ENCODE measurements at places on chromosomes 4 and X. TPM values are rescaled to one million over a fixed set of nuclear protein-coding genes. Genes with fewer than 3 reads are reported as not detected.

ADH1A gene
- total RNA-seq, result not detected

LDB2 gene
- 6.0 TPM for total RNA-seq

GRCh38 chr4:147428583-147428982 is 52.3 kb upstream of the EDNRA start:
- no peaks in the 10 kb centered on the region for H3K36me3 ChIP-seq
- no peaks in the 10 kb centered on the region for H3K27me3 ChIP-seq
- no peaks in the 10 kb centered on the region for H3K4me1 ChIP-seq
- DNase-seq, result no peak
- H3K4me3 ChIP-seq, result no peak overlapping the region

DNA sequence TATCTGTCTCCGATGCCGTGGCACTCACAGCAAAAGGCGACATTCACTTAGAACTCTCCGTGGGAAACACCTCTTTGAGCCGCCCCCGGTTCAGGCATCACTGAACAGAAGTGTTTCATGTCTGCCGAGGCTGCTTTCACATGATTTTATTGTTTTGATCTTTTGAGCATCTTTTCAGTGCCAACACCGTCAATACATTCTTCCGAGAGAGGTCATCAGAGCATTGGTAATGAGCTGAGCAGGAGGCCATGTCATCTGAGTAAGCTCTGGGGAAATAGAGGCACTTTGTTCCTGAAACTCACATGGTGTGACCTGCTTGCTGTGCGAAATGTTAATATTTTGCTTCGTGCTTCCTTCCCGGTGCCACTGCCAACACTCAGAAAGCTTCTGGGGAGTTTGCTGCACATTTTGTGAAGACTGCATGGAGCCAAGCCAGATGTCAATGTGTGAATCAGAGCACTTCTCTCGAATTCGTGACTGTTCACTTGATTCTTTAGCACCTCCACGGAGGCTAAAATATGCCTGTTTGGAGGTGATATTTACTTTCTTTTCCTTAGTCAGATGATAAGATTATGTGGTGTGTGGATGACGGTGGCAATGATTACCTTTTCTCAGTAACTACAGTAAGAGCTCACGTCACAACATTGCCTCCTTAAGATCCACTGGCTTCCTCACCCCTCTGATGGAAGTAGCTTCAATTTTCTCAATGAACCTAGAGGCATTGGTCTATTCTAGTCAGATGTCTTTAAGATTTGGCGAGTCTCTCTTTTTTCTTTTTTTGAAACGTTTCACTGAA is 222.3 kb upstream of the HS3ST1 start:
- no peaks in the 10 kb centered on the region for H3K4me1 ChIP-seq
- H3K4me3 ChIP-seq, result no peak overlapping the region
- H3K27me3 ChIP-seq, result no peaks in the 10 kb centered on the region
- DNase-seq, result no peak

DNA sequence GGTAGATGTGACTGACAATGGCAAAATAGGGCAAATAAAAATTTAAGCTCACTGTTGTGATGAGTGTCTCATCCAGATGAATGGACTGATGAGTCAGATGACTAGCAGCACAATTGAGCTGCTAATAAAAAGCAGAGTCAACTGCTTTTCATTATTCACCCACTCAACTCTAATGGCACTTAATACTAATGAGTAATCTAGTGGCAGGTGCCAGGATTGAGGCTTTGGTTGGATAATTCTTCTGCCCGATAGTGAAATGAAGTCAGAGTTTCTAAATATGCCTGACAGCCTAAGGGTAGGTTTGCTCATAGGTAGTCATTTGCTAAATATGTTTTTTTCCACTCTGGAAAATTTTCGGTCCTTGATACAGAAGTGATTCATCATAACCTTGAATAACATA is 10.4 kb downstream of the OGT start:
- H3K36me3 ChIP-seq, result no peaks in the 10 kb centered on the region
- no peaks in the 10 kb centered on the region for H3K27me3 ChIP-seq
- H3K27ac ChIP-seq, result no peak overlapping the region
- no peak for DNase-seq
- H3K4me1 ChIP-seq, result no peaks in the 10 kb centered on the region

DNA sequence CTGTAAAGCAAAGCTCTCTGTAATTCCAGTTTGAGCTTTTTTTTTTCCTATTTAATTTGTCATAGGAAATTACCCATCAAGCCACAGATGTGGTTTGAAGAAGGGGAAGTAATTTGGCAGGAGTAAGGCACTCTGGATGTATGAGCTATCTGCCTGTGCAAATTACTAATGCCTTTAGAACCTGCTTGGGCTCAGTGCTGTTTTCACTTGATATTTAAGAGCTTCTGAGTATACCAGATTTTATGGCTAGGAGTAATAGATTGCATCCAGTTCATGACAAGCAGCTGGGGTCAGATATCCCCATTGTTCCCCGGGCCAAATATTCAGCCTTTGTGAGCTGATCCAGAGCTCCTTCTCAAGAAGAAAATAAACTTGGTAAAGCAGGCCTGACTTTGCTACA is 89.1 kb downstream of the DCAF8L2 start:
- H3K4me1 ChIP-seq, result no peaks in the 10 kb centered on the region
- H3K27ac ChIP-seq, result no peak overlapping the region
- H3K4me3 ChIP-seq, result no peak overlapping the region
- DNase-seq, result no peak
- no peaks in the 10 kb centered on the region for H3K27me3 ChIP-seq

NLGN3 gene
- 1.4 TPM for total RNA-seq

DNA sequence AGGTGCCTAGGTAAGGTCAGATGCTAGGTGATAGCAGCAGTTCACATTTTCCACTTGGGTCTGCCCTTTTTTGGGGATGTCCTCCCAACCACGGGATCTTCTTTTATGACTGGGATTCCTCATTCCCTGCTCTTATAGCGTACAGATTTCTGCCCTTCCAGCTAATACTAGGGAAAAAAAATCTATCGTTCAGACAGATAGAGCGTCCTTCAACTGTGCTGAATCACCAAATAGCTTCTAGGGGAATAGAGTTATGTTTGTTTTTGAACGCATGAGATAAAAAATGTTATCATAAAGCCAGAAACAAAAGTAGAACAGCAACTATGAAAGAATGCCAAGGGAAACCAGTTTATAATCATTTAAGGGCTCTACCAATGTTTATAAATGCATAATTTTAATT is 13.0 kb downstream of the RAP2C start:
- H3K27me3 ChIP-seq, result no peaks in the 10 kb centered on the region
- no peaks in the 10 kb centered on the region for H3K4me1 ChIP-seq
- no peaks in the 10 kb centered on the region for H3K36me3 ChIP-seq
- no peak overlapping the region for H3K4me3 ChIP-seq

GRCh38 chr4:182758273-182758672 is 158.9 kb downstream of the DCTD start:
- H3K4me1 ChIP-seq, result no peaks in the 10 kb centered on the region
- H3K27me3 ChIP-seq, result no peaks in the 10 kb centered on the region
- DNase-seq, result no peak
- H3K27ac ChIP-seq, result no peak overlapping the region
- no peaks in the 10 kb centered on the region for H3K36me3 ChIP-seq

GRCh38 chrX:153983321-153983801 is 10.8 kb downstream of the TMEM187 start:
- H3K4me3 ChIP-seq, result no peak overlapping the region
- H3K27ac ChIP-seq, result no peak overlapping the region
- no peaks in the 10 kb centered on the region for H3K36me3 ChIP-seq
- no peak for DNase-seq
- no peaks in the 10 kb centered on the region for H3K4me1 ChIP-seq

ADH5 gene
- 149 TPM for total RNA-seq

GRCh38 chr4:98864560-98864959 is 64.4 kb downstream of the EIF4E start:
- no peaks in the 10 kb centered on the region for H3K4me1 ChIP-seq
- H3K27ac ChIP-seq, result no peak overlapping the region
- H3K36me3 ChIP-seq, result no peaks in the 10 kb centered on the region
- H3K27me3 ChIP-seq, result no peaks in the 10 kb centered on the region
- no peak for DNase-seq
- H3K4me3 ChIP-seq, result no peak overlapping the region

GRCh38 chr4:76856243-76857073 is 41.5 kb downstream of the SOWAHB start:
- no peaks in the 10 kb centered on the region for H3K27me3 ChIP-seq
- DNase-seq, result no peak
- H3K4me1 ChIP-seq, result peaks cover 5% of the 10 kb centered on the region
- H3K27ac ChIP-seq, result peak overlapping the region; percentile 19

SPANXC gene
- total RNA-seq, result not detected

- DNase-seq, result no peak
- H3K27ac ChIP-seq, result no peak overlapping the region
- H3K27me3 ChIP-seq, result no peaks in the 10 kb centered on the region
- no peak overlapping the region for H3K4me3 ChIP-seq
- H3K36me3 ChIP-seq, result no peaks in the 10 kb centered on the region
- H3K4me1 ChIP-seq, result no peaks in the 10 kb centered on the region
These were observed 2.9 kb downstream of the SGCB start for GRCh38 chr4:52035190-52035589.

WNK3 gene
- total RNA-seq, result 60.3 TPM

- H3K4me1 ChIP-seq, result no peaks in the 10 kb centered on the region
- H3K4me3 ChIP-seq, result no peak overlapping the region
- H3K27me3 ChIP-seq, result no peaks in the 10 kb centered on the region
- no peak for DNase-seq
- no peaks in the 10 kb centered on the region for H3K36me3 ChIP-seq
These were observed 147.6 kb downstream of the BCOR start for GRCh38 chrX:39950018-39950688.
